OCI-M1 (cell line): ENCODE measurements at places on chromosomes 7 and 10.

GRCh38 chr7:48090095-48090805, 1.2 kb downstream of the UPP1 start:
- DNase-seq, result no peak

- no peak for DNase-seq
Measured at GRCh38 chr7:25478925-25479324, 250.6 kb upstream of the NPVF start.

DNA sequence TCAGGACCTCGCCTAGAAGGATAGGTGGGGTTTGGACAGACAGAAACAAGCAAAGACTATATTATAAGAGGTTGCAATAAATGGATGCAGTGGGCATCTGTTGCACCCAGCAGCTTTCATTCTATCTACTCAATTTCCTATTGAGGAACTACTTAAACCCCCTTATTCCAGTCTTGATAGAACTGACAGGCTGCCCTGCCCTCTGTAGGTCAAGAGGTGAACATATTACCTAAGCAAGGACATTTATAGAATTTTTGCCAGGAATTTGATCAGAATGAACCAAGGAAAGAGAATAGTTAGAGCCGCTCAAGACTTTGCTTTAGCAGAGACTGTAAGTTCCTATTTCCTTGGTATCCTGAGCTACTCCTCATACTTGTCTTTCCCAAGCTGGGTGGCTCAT, 9.5 kb downstream of the VTI1A start:
- peak; percentile 34 for DNase-seq

DNA sequence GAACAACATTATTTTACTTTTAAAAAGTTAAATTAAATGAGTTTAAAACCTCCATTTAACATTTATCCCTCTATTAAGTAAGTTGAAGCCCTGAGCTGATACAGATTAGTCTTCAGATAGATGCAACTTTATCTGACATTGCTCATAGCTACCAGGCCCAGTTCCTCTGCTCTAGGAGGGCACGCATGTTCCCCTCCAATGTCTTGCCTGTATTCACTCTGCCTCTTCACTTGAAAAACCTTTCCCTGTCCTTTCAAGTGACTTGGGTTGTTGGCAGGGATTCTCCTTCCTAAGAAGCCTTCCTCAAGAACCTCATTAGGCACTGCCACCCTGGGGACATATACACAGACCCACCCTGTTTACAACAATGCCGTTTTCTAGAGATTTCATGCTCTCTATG, 270.4 kb downstream of the RELN start:
- no peak for DNase-seq

- DNase-seq, result no peak
Measured at GRCh38 chr10:46323176-46323575, 36.4 kb downstream of the ANTXRL start.

GRCh38 chr7:1894313-1894900, 224.3 kb downstream of the ELFN1 start:
- DNase-seq, result no peak

- no peak for DNase-seq
Measured at GRCh38 chr7:127745445-127745844, 93.5 kb downstream of the SND1 start.

DNA sequence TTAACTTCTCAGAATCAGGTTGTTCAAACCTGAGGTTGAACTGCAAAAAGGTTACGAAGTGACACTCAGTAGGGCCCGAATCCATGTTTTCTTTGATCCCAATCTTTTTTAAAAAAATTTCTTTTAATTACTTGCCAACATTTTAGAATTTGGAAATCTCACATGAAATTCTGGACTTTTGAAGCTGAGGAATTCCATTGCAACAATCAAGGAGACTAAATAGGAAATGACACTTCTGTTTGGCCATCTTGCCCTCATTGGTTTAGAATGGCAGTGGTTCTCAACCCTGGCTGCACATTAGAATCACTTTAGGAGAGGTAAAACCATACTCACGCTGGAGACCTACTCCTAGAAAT, 471 bp upstream of the TOMM7 start:
- peak; percentile 52 for DNase-seq

- DNase-seq, result no peak
Measured at GRCh38 chr7:46610746-46611145, 689.7 kb upstream of the IGFBP3 start.

DNA sequence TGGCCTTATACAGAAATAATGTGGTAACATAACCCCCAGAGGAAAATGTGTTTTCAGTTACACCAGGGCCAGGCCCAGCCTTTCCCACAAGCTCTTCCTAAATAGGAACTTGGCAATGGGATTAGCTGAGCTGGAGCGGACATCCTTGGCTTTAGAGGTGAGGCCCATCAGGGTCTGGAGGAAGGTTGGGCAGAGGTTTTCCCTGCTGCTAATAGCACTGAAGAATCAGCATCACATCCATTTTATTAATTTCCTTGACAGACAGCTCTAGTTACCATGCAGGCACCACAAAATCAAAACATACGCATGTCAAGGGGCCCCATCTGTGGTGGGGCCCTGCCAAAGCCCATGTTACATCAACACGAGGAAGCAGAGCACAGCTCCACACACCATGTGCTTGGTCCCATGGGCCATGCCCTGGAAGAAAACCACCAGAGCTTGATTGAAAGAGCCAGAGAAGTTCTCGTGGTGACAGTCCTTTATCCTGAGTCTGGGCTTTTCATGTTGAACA, 566.6 kb downstream of the KCNMA1 start:
- DNase-seq, result no peak

DNA sequence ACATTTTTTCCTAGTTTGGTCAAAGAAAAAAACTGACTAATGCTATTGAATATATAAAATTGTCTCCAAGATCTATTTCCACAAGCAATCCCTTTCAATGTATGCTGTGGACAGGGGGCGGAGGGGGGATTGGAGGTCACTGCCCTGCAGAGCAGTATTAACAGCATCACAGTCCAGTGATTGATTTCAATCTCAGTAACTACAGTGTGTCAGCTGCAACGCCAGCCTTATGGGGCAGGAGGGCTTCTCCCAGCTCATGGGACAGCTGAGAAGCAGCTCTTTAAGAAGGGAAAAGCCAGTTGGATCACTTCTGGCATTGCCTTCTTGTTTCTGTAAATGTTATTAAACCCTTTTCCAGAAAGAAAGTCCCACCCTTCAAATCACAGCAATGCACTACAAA, 65.0 kb downstream of the RAPGEF5 start:
- no peak for DNase-seq

DNA sequence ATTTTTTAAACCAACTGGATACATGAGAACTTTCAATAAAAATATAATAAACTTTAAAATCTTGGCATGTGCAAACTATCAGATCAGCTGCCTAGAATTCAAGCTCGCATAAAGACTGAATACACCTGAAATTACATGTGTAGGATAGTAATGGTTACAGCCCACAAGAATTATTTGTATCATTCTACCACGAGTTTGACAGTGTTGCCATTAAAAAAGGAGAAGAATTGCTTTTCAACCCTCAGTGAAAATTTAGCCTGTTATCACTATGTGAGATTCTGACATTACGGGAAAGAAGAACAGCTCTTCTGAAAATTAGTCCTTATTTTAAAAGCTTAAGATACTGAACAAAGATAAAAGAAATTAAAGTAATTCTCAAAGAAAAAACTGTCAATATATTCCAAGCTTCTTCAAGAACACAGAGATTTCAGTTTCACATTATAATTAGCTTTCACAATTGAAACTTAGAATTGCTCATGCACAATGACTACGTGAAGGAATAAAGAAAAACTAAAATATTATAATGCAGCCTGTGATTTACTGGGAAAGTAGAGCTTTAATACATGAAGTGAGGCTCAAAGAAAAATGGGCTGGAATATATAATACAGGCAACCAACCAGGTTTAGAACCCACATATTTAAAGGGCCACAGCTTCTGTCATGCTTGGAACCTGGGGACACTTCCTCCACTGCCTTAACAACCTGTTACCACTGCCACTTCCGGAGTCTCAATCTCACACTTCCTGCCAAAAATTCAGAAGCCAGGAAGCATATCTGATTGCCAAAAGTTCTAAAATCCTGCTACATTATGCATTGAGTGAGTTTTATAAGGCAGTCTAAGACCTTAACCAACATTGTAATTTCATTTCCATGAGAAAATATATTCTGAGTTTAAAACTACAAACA, 23.2 kb downstream of the TPK1 start:
- no peak for DNase-seq

GRCh38 chr10:29501692-29502091, 133.1 kb downstream of the SVIL start:
- DNase-seq, result no peak

GRCh38 chr10:83104616-83105015, 1034.7 kb upstream of the GHITM start:
- DNase-seq, result no peak

- DNase-seq, result no peak
Measured at GRCh38 chr7:146126767-146127509, 10.3 kb downstream of the CNTNAP2 start.
